ENCODE measurements at places on chromosomes 3 and 15. TPM values are rescaled to one million over a fixed set of nuclear protein-coding genes. Genes with fewer than 3 reads are reported as not detected.

The CACNA2D3 gene
- 0.98 TPM for total RNA-seq

The SAXO2 gene
- total RNA-seq, result 0.67 TPM

The GCHFR gene
- 39.5 TPM for total RNA-seq

The MESD gene
- 20.4 TPM for total RNA-seq

- DNase-seq, result peak; percentile 24
These were observed 6.2 kb downstream of the TSC22D2 start for GRCh38 chr3:150414258-150414657.

DNA sequence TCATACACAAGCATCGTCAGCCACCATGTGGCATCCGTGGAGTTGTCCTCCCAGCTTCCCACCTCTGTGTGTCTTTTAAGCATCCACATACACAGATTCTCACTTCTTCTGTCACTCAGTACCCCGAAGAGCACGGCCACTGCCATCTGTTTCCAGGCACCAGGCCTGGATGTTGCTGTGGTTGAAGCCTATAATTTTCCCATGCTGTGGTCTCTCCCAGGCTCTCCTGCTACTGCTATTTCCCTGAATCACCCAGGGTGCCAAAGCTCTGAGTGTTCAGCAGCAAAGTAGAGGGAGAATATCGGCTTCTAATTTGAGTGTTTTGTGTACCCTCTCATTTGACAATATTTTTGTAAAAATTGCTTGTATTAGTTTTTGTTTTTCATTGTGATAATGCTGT, 265.7 kb downstream of the DIPK2A start:
- no peak for DNase-seq

DNA sequence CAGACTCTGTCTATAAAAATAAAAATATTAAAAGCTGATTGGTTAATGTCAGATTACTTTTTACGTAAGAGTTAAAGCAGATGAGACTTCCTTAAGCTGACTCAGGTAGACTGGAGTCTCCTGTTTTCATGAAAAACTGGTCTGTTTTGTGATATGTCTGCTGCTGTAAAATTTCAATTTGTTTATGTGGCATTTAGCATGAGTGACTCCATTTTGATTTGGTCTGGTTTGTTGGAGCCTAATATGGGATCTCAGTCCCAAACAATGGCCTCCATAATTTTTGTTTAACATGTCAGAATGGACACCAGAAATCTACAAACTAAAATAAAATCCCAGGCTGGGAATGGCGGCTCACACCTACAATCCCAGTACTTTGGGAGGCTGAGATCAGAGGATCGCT, 57.8 kb upstream of the LEKR1 start:
- no peak for DNase-seq

GRCh38 chr15:74428970-74429780, 4.6 kb downstream of the SEMA7A start:
- no peak for DNase-seq
